Stimulated activated CD4-positive, alpha-beta T cell treated with anti-CD3 and anti-CD28 coated beads, TNF-alpha, amount 100 ng/mL, for 1 hour (primary cell): ENCODE measurements at places on chromosomes 12 and 14.

- DNase-seq: no peak
Observed at GRCh38 chr14:52031781-52032180, 37.1 kb downstream of the NID2 start.

DNA sequence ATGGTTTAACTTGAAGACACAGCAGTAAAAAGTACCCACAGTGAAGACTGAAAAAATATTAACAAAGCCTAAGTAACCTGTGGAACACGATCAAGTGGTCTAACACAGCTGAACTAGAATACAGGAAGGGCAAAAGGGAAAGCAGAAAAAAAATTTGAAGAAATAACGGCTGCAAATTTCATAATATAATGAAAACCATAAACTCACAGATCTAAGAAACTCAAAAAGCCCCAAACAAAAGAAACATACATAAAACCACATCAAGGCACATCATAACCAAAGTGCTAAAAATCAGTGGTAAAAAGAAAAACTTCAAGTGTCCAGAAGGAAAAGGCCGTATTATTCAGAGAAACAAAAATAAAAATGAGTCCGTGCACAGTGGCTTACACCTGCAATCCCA is 30.9 kb downstream of the SPPL3 start:
- no peak for DNase-seq

- no peak for DNase-seq
Observed at GRCh38 chr12:91213-91612, 24.6 kb downstream of the IQSEC3 start.

DNA sequence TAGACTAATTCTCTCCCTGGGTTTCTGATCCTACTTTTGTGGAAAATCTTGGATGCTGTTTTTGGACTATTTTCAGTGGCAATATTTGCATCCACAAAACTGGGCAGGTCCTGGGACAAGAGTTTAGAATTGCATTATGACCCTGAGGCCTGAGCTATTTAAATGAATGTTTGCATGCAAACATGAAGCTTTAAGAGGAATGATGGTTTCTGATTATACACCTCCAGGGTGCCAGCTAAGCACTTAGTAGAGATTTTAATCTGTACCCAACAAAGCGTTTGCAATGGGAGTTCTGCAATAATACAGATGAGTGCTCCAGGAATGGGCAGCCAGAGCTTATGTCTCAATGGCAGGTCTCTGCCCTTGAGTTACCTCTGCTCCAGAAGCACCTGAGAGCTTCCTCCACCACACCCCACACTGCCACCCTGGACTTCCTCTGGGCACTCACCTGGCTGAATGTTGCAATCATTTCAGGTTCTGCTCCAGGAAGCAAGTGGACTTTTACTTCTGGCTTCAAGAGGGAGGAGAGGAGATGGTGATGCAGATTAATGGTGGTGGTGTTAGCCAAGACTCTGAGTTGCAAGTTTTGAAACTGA is 6.0 kb upstream of the SPTLC2 start:
- no peak for DNase-seq

DNA sequence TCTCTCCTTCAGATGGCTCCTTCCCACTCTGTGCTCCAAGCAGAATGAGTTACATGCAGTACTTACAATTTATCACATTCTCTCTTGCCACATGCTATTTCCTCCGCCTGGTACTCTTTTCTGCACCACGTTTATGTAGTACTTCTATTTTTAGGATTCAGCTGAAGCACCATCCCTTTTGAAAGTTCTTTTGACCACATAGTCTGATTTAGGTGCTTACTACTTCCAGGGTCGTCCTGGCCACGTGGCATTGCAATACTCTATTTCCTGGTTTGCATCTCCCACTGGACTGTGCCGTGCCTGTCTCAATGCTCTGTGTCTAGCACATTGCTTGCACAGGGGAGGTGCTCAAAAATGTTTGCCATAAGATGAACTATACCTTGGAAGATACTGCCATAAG is 16.3 kb upstream of the TBC1D30 start:
- no peak for DNase-seq

- DNase-seq: no peak
Observed at GRCh38 chr12:127760996-127761395, 506.0 kb upstream of the TMEM132C start.

- no peak for DNase-seq
Observed at GRCh38 chr14:24182110-24182882, 6.3 kb downstream of the IPO4 start.

- DNase-seq: no peak
Observed at GRCh38 chr14:89646971-89647370, 229.9 kb upstream of the FOXN3 start.

DNA sequence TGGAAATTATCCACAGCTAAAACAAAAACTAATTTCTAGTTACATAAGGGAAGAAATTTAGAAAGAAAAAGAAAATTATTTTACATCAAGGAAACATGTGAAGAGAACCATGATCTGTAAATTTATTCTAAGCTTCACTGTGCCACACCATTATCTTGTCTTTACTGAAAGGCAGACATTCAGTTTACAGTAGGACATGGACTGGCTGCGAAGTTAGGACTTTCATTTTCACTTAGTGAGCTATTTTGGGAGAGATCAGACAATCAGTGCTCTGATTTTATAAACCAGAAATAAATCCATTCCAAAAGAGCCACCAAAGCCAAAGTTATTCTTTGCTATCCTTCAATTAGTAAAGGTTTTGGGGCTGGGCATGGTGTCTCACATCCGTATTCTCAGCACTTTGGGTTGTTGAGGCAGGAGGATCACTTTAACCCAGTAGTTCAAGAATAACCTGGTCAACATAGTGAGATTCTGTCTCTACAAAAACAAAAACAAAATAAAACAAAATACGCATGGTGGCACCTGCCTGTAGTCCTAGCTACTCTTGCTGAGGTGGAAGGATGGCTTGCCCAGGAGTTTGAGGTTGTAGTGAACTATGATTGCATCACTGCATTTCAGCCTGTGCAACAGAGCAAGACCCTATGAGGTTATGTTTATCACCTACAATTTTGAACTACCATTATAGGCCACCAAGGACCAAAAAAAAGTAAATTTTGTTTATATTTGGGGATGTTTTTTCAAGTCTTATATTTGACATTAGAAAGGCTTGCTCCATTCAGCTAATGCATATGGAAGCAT is 1084.8 kb upstream of the ATXN7L3B start:
- DNase-seq: no peak

- DNase-seq: no peak
Observed at GRCh38 chr14:103393676-103394626, 8.7 kb downstream of the MARK3 start.

GRCh38 chr14:34741840-34742239 is 27.4 kb upstream of the CFL2 start:
- DNase-seq: no peak

GRCh38 chr14:89442280-89442679 is 25.2 kb upstream of the FOXN3 start:
- DNase-seq: no peak

DNA sequence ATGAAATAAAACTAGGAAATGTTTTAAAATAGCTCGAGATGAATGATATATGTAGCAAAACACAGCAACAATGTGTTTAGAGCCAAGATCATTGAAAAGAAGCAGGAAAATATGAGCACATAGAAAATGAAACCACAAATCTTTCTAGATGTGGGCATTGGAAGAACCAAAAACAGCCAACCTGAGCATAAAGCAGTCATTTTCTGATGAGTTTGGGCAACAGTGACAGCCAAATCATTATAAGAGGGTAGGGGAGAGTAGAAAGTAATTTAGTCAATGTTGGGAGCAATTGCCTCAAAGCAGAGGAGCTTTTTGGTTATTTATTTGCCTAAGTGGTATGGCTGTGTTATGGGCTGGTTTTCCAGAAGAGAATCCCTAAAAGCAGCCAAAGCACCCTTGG is 8.8 kb upstream of the BICDL1 start:
- DNase-seq: no peak

DNA sequence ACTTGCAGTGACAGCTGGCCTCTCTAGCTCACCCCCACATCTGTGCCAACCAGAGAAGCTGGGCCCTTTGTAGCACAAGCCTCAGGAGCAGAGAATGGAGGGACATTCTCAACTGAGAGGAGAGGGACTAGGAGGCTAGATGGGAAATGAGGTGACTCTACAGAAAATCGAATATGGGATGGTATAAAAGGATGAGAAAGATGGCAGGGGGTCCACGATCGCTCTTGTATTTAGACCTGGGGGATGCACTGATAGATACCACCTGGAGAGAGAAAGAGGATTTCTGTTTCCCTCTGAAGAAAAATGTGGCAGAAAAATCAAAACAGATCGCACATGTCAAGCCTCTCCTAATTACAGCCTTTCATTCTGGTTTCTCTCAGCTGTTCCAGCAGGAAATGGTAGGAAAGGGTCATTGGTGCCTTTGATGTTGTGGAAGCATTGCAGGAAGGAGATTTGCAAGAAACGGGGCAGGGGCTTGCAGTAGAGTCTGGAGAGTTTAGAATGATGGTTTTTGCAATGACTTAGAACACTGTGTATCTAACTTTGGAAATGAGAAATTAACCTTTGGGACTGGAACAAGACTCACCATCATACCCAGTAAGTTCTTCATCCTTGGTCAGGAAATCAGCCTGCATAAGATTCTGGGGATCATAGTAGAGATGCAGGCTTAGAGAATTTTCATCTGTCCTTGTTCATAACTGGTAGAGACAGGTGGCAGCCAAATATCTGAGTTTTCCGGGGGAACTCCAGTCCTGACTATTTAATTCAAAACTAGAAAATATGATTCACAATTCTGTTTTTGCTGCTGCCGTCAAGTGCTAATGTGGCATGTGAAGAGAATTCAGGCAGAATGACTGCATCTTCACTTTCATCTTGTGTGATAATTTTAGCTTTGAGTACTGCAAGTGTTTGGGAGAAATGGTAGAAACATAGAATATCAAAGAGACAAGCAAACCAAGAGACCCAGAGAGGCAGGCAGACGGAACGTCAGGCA is 98.8 kb downstream of the DAD1 start:
- DNase-seq: no peak

GRCh38 chr12:43226151-43226550 is 325.9 kb downstream of the ADAMTS20 start:
- DNase-seq: no peak

DNA sequence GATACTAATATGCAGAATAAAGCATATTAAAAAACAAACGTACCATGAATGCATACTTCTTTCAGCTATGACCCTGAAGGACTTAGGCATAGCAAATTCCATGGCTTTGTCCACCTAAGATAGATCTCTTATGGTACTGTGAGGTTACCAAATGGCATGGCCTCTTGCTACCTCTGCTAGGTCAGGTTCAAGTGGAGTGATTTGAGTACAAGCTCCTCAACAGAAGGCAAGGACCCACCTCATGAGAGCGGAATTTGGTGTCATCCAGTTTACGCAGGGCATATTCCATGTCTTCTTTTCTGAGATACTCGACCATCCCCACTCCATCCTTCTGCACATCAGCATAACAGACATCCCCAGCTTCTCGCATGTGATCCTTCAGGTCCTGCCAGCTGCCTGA is 5.8 kb downstream of the SRSF9 start:
- no peak for DNase-seq

DNA sequence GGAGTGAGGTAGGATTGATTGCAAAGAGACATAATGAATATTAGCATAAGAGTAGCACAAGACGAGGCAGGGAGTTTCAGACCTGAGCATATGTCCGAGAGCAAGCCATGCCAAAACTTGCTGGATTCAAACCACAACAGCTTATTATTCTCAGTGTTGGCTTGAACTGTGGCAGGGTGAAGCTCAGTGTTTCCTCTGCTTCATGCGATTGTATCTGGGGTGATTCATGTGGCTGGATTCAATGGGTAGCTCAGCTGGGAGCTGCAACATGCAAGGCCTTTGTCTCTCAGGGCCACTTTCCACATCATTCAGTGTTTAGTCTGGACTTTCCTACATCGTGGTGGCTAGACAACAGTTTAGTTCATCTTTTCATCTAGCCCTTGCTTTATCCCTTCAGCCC is 22.1 kb upstream of the E2F7 start:
- no peak for DNase-seq

DNA sequence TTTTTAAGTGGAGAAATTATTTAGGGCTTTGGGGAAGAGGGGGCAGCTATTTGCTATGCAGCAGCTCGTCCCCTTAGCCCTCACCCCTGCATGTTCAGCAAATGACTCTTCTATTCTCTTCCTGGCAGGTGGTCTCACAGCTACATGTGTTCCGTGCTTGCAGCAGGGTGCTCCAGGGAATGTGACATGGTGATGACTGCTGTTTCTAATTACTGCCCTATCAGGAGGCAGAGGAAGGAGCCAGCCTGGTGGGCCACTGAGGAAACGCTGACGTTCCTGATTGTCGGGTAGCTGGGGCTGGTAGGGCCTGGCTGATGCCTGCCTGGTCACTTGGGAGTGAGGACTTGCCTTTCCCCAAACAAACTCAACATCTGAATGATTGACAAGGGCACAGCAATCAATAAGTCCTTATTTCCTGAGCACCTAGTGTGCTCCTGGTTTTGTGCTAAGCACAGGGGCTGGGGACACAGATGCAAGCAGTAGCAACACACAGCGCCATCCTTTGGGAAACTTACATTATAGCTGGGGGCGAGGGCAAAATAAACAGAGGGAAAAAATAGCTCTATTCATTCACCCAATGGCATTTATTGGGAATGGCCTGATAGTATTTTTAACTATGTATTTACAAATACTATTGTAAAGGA is 377.8 kb downstream of the FUT8 start:
- no peak for DNase-seq

DNA sequence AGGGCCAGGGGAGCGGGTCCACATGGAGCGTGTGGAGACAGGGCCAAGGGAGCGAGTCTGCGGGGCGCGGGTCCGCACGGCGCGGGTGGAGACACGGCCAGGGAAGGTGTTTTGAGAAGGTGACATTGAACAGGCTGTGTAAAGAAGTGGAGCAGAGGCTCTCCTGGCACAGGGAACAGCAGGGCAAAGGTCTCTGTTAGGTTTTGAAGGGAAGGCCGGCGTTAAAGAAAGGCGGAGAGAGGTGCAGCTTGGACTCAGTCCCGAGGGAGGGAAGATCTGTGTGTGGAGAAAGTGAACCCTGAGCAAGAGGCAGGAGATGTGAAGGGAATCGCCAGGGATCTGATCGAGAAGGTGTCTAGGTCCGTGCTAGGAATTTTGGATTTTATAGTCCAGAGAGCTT is 1.8 kb downstream of the PXMP2 start:
- DNase-seq: no peak

- DNase-seq: no peak
Observed at GRCh38 chr14:34956931-34957330, 25.9 kb upstream of the SRP54 start.

DNA sequence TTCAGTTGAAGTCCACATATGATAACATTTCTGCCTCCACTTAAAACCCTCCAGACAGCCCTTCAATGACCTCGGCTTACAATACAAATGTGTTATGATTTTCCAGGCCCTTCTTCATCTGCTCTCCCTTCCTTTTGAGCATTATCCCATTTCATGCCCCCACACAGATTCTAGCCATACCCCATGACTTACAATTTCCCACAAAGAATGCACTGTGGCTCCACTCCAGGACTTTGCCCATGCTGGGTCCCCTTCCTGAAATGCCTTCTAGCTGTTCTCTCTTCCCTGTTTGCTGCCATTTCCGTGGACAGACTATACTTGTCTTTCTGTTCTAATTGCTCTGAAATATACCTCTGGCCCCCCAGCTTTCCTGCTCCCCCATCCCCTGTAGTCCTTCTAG is 963.2 kb downstream of the DIO2 start:
- DNase-seq: no peak
